ENCODE measurements at places on chromosomes 13 and 19.

- DNase-seq, result no peak
Observed at GRCh38 chr19:7467009-7467989, 21.5 kb downstream of the PEX11G start.

GRCh38 chr13:90154311-90154960 lies 1193.1 kb upstream of the MIR17HG start:
- no peak for DNase-seq

DNA sequence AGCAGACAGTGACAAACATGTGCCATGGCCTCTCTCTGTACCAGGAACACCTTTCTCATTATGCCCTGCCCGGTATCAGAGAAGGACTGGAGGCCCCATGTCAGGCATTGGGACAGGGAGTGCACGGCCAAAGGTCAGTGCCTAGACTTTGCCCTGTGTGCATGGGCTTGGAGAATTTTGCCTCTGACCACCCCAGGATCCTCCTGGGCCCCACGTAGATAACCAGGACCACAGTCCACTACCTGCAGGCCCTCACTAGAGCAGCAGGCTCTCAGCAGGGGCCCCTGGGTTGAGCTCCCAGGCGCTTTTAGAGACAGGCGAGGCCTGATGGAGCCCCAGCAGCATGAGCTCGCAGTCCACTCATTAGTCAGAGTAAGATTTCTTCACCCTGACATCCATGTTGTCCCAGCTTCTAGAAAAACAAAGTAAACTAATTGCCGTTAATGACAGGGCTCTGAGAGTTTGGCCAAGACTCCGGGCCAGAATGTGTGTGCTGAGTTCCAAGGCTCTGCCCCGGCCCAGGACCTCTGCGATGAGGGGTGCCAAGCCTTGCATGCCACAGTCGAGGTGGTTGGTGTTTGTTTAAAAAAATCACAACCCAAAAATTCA lies 42.7 kb downstream of the CAPN12 start:
- DNase-seq, result no peak

DNA sequence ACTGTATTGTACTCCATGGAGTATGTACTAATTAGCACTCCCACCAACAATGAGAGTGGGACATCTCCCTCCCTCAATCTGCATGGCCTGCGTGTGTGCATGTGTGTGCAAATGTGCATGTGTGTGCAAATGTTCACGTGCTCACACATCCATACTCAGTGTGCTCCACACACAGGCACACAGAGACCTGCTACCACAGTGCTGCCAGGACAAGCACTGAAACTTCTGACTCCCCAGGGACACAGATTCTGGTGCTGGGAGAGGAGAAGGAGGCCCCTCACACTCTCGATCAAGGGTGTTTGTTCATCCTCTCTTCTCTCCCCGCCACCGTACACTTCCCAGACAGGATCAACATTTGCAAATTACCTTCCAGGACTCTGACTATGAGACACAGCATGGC lies 37.8 kb upstream of the ZNF507 start:
- no peak for DNase-seq

DNA sequence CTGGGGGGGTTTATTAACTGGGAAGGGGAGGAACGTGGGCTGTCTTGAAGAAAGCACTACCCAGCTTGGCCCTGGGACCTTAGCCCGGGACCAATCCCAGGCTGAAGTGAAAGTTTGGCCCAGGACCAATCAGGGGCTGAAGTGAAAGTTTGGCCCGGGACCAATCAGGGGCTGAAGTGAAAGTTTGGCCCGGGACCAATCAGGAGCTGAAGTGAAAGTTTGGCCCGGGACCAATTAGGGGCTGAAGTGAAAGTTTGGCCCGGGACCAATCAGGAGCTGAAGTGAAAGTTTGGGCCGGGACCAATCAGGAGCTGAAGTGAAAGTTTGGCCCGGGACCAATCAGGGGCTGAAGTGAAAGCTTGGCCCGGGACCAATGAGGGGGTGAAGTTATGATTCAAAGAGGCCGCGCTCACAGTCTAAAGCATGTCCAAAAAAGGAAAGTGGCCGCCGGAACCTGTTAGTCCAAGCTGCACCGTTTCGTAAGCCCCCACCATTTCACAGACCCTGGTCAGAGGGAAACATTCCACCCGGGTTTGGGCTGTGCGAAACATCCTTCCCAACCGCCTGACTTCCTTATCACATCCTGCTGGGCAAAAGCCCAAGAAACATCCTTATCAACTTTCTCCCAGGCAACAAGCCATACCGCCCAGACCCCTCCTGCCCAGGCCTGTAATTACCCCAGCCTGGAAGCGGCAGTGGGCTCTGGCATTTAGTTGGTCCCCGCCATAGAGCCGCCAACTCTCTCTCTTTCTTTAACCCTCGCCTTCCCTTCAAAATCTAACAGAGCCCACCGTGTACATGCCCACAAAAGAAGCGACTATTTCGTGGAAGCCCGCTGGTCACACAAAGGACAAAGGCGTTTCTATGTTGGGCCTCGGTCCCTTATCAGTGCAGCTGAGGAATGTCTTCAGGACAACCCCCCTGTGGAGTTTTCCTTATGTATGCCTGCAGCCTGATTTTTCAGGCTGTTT lies 1.1 kb downstream of the ZNF850 start:
- peak; percentile 63 for DNase-seq
